AG04449 (cell line): ENCODE measurements at places on chromosomes 1 and 21.

DNA sequence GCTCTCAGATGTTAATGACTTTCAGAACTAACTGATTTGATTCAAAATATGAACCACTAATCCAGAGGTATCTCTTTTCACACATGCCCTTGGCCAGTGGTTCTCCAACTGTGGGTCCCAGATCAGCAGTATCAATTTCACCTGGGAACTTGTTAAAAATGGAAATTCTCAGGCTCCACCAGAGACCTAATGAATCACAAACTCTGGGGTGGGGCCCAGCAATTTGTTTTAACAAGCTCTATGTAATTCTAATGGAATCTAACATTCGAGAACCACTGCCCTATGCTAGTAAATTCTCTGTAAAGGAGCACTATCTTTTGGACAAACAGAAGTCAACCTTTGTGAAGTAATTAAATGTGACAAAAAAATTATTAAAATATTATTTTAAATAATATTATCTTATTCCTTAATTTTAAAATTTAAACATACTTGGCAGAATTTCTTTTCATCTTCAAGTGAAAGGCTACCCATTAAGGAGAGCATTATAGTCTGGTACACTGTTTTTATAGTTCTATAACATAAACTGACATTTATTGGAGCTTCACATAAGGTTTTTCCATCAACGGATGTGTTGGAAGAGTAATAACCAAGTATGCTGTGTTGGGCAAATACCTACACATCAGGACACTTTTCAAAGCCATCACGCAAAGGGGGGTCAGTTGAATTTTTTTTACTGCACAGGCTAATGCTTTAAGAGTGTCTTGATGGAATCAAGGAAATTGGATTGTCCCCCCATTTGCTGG lies 130.4 kb downstream of the LHX4 start:
- DNase-seq = no peak

DNA sequence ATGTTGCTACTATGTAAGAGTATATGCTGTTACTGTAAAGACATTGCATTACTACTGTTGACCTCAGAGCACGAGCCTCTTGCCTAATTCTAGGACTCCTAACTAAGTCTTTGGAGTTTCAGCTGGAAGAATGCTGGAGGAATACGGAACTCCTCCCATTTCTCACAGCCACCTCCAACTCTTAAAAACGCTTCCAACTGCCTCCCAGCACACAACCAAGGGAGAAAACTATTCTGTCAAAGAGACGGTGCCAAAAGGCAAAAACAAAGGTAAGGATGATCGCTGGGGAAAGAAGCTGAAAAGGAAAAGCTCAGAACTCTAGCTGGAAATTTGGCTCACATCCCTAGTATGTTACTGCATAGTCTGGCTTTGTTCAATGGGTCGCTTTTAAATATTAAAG lies at the start of gene FMO2:
FMO2 (plus strand) TSS at position 210 of the 400 bp plus-strand sequence. CDS start 414 bp downstream, outside the sequence.
- DNase-seq = no peak

DNA sequence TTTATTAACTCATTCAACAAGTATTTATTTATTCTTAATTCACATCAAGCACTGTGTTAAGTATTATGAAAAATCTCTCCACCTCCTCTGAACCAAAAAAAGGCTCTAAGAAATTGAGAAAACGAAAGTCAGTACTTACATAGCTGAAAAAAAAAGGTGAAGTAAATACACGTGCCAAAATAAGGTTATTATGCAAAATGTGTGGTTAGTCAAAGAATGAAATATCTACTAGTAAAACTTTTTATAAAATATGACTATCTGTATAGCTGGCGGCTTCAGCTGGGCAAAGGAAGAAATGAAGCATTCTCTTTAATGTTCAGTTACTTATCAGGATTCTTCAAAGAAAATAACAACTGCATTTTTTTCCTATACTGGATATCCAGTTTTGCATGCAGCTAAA lies 35.5 kb upstream of the ASPM start:
- no peak for DNase-seq

DNA sequence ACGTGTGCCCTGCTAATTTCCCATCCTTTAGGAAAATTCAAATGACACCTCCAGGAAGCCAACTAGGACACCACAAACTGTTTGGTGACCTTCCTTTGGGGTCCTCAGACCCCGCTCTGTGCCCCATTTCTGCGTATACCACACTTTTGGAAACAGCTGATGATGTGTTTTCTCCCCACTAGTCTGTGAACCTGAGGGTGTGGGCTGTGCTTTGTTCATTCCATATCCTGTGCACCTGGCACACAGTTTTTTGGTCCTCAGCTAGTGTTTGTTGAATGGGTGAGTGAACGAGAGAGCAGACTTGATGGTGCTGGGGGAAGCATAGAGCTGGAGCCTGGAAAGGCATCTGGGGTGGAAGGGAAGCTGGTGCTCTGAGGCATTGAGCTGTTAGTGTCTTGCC lies 48.6 kb downstream of the RPS6KA1 start:
- no peak for DNase-seq

DNA sequence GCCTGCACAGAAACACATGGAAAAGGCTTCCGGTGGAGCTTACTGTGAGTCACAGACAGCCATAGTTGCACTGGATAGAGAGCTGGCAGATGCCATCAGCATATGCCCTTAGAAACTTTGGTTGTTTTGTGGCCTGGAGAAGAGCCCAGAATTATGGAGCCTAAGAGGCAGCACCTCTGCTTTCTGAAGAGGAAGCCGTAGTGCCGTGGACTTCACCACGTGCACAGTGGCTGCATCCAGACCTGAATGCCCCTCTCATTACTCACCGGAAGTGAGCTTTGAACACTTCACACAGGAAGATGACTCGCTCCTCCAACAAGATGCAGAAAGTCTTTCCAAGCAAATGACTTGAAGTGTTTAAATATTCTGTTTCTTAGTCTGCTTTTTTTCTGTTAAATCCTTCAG lies 28.4 kb downstream of the JUN start:
- peak; percentile 98 for DNase-seq

DNA sequence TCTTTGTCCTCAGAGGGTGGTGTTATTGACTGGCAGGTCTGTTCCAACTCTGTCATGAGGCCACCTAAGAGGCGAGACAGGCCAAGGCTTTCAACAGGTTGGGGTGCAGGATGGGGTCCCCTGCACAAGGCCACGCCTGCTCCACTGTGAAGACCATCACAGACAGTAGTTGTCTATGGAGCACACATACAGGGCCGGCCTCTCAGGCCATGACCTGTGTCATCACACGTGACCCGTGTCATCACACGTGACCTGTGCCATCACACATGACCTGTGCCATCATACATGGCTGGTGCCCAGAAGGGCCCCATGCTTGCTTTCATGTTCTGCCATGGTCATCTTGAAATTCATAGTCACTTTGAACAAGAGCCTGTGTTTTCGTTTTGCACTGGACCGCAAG lies 91.9 kb downstream of the ARHGEF10L start:
- DNase-seq = no peak

DNA sequence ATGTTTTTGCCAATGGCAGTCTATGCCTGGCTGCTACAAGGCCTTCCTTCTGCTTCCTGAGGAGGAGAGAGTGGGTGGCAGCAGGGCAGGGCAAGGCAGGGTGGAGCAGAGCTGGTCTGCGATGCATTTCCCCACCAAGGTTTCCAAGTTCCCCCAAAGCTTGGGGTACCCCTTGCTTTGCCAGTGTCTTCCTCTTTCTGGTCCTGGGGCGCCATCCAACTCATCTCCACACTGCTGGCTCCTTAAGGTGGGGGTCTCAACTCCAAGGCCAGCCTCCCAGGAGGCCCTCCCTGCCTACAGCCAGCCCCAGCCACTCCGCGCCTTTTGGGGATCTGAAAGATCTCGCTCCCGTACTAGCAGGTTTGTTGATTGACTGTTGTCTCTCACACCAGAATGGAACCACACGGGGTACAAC lies 3.9 kb upstream of the SKI start:
- DNase-seq = no peak

GRCh38 chr1:164504749-164505148 lies 54.2 kb upstream of the PBX1 start:
- DNase-seq = no peak
